Naive thymus-derived CD8-positive, alpha-beta T cell (primary cell): ENCODE measurements at places on chromosomes 3 and 15. TPM values are rescaled to one million over a fixed set of nuclear protein-coding genes. Genes with fewer than 3 reads are reported as not detected.

- no peak for DNase-seq
These were observed 60.0 kb downstream of the FLNB start for GRCh38 chr3:58068122-58068809.

GRCh38 chr15:98071786-98072185 lies 111.3 kb downstream of the ARRDC4 start:
- DNase-seq, result no peak

TNNC1 gene
- 7.1 TPM for total RNA-seq

GRCh38 chr3:62876064-62876463 lies 848 bp upstream of the CADPS start:
- DNase-seq, result no peak

DNA sequence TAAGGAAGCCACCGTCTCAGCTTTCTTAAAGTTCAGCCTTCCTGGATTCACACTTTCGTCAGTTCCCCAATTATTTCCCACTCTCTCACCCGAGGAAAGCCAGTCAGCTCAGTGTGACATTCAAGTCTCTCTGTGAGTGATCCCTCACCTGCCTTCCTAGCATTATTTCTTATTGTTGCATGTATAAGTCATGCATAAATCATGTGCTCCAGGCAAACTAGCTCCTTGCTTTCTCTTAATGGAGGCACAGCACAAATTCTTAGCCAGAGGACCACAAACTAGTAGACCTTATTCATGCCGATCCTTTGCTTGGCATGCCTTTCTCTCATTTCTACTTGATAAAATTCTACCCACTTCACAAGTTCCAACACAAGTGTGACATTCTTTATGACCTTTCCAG lies 44.3 kb downstream of the CLDN11 start:
- no peak for DNase-seq

GRCh38 chr3:39220407-39221140 lies 28.2 kb upstream of the XIRP1 start:
- DNase-seq, result no peak

DNA sequence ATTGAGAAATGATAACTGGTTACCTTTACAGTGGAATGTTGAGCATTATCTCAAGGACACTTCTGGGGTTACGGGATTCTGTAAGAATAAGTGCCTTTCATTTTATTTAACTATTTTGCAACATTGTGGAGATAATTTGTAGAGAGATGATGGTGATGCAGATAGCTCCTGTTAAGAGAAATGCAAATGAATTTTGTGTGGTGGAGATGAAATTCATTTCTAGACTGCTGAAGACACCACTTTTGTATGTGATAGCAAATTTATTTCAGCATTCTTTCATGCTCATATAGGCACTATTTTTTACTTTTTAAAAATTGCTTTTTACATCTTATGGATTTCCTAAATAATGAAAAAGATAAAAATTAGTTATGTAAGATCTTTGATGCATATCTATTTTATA lies 463.3 kb upstream of the CBLB start:
- no peak for DNase-seq

DNA sequence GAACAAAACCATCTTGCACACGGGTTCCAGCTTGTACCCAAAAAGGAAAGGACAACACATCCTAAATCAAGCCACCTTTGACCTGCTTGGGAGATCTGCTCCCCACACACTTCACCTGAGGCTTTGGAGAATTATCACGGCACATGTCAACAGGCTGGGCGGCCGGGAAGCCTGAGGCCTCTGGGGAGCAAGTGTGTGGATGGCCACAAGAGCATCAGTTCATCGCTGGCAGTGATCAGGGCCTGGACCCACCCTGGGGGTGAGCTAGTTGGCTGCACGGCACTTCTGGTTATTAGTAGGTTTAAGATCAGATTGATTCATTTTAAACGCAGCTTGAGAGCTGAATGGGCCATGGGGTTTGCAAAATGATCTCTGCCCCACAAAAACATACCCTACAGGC lies 108.5 kb downstream of the CHSY1 start:
- no peak for DNase-seq

C3orf85 gene
- not detected for total RNA-seq

CATSPER2 gene
- 5.8 TPM for total RNA-seq

- DNase-seq, result no peak
These were observed 2.8 kb upstream of the CD47 start for GRCh38 chr3:108093616-108094015.

DNA sequence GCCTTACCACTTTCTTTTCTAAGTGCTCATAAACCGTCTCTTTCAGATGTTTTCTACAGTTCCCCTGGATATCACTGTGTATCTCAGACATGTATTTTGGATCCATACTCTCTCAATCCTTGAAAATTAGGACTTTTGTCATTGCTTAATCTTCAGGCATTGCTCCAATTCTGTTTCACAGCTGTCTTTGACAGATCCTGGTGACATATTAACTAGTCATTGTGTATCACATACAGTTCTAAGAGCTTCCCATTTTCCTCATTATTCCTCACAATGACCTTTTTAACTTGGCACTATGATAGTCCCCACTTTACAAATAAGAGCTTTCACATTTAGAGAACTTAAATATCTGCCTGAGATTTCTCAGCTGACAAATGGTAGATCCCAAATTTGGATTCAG lies 151.7 kb downstream of the CLSTN2 start:
- DNase-seq, result no peak

DNA sequence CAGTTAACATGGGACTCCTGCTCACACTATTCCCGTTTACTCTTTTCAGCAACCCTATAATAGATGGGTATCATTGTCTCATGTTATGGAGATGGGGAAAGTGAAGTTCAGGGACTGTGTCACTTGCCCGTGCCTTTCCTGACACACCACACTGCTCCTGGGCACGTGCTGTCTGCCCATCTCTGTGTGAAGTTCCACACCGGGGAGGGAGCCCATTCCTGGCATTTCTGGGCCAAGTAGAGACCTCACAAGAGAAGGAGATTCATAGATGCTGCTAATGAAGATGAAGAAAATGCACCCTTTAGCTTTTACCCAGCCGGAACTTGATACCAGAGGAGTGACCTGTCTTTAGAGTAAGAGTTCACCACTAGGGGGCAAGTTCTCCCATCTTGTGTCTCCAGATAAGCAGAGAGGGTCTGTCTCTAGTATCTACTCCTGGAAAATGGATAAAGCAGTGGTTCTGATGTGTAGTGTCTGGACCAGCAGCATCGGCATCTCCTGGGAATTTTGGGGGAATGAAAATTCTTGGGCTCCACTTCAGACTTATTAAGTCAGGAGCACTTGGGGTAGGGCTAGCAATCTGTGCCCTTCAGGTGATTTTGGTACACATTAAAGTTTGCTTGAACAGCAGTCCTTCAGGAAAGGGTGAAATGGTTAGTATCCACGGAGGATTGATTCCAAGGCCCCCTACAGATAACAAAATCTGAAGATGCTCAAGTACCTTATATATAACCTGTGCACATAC lies 2.0 kb upstream of the TOPBP1 start:
- no peak for DNase-seq

SLC24A5 gene
- not detected for total RNA-seq

DNA sequence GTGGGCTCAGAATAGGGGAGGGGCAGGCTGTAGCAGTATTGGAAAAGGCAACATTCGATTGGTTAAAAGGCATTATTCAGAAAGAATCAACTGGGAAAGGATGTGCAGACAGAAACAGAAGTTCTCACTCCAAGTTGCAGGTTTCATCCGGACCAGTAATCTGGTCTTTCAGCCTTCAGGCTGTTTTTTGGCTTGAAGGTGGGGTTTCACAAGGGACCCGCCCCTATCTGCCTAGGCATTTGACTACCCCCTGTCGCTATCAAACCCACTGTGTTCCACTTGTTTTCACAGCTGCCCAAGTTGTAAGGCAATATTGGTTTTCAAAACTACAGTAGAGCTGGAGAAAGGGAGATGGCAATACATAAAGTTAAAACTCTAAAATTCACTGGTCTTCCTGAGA lies 96.9 kb downstream of the VPS8 start:
- DNase-seq, result no peak

- DNase-seq, result no peak
These were observed 38.8 kb downstream of the SMAD6 start for GRCh38 chr15:66740802-66741201.

DNA sequence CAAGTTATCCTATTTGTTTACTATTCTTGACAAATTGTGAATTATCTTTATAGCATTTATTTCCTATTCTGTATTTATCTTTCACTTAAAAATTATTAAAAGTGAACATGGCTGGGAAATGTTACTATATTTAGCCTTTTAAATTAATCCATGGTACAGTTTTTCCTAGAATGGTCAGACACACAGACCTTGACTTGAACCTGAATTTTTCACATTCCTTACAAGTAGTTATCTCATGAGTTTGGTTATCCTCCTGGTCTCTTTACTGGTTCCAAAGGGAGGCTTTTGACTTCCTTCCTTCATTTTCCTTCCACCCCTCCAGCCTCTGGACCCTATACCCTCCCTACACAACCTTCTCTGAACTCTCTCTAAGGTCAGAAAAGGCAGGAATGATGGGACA lies 280.6 kb downstream of the SATB1 start:
- DNase-seq, result no peak

FHIT gene
- 11.7 TPM for total RNA-seq

DNA sequence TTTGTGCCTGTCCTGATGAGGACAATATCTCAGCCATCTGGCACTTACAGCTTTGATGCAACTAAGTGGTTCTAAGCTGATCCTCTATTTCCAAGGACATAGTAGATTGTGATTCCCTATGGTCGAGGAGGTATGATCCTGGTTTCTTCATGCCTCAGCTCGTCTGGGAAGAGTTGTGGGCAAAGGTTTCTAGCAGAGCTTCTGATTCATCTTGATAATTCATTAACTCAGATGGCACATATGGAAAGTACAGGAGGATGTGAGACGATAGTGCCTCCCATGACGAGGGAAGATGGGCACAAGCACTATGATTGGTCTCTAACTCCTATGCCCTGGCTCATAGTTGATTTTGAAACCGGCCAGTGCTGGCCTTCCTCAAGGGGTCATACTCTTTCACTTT lies 334.2 kb upstream of the SEMA6D start:
- DNase-seq, result no peak

- DNase-seq, result no peak
These were observed 20.6 kb downstream of the SMAD3 start for GRCh38 chr15:67085818-67086636.

GRCh38 chr3:100093831-100094230 lies 20.5 kb downstream of the FILIP1L start:
- no peak for DNase-seq

AGBL1 gene
- not detected for total RNA-seq

TLR9 gene
- 2.8 TPM for total RNA-seq

- DNase-seq, result no peak
These were observed 1.6 kb downstream of the NKTR start for GRCh38 chr3:42601896-42602581.

DNA sequence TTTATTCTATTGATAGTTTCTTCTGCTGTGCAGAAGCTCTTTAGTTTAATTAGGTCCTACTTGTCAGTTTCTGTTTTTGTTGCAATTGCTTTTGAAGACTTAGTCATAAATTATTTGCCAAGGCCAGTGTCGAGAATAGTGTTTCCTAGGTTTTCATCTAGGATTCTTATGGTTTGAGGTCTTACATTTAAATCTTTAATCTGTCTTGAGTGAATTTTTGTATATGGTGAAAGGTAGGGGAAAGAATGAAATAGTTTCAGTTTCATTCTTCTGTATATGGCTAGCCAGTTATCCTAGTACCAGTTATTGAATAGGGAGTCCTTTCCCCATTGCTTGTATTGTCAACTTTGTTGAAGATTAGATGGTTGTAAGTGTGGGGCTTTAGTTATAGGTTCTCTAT lies 10.6 kb upstream of the GCSAM start:
- DNase-seq, result no peak

DNA sequence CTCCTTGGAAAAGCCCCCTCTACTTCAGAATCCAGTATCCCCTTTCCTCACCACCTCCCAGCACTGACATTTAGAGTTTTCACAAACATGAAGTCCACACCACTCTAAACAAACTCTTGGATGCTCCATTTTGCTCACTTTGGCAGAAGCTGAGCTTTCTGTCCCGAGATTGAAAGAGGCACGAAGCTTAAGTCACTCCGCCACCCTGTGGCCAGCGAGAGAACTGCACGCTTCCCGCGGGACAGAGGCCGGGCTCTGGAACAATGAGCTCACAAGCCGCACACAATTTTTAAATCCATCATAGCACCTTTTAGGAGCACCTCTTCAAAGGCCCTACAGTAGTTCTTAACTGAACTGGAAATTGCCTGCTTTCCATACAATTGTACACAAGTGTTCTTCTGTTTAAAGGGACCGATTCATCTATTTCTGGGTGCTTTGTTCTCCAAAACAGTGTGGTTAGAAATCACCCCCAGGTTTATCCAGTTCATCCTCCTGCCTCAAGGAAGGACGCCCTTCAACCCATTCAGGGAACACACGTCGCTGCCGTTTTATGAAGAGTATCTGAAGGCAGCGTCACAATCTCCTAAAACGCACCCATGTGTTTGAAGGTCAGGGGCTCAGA lies 226.1 kb downstream of the VPS13C start:
- peak; percentile 65 for DNase-seq

RBMS3 gene
- total RNA-seq, result not detected

DNA sequence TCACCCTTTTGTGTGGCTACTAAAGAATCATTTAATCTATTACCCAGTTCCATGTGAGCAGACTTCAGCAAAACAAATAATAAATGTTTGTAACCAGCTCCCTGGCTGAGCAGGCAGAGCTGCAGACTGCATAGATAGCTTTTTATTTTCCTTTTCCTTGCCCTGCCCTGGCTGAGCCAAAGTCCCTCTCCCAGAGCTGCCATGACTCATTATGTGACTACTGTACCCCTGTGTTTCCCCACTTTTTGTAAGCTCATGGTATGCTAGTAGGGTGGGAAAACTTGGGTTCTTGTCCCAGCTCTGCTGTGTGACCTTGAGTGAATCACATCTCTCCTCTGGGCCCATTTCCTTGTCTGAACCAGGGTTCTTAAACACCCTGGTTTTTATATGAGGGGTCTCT lies 127.5 kb downstream of the CLSTN2 start:
- no peak for DNase-seq

- no peak for DNase-seq
These were observed 108.4 kb downstream of the OXNAD1 start for GRCh38 chr3:16373341-16373946.

NDUFB4 gene
- total RNA-seq, result 87.5 TPM

DNA sequence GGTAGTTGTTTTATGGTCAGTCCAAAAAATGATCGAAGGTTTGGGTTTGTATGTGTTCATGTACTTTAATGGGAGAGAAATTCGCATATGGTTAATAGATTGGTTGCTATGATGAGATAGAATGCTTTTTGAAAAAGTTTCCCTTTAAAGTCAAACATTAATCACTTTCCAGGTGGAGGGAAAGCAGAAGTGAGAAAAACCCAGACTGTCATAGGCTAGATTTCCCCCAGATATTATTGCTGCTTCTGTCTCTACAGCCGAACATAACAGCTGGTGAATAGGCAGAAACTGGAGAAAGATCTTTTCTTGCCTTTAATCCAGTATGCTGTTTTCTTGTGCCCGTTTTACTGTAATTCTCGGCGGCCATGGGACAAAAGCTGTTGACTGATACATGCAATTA lies 287.6 kb downstream of the SOX2 start:
- no peak for DNase-seq

DNA sequence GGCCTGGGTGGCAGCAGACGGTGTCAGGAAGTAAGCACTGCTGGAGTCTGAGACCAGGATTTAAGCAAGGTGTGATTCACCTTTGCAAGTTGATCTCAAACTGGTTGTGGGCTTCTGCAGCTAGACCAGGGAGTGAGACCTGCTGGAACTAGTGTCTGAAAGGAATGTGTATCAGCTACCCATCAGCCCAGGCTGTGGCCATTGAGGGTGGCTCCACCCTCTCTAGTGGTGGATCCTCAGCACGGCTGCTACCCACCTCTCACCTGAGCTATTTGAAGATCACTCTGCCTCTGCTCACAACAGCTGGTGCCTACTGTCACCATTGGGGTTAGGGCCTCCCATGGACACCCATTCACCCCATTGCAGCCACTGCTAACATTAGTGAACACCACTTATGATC lies 140.3 kb upstream of the DCBLD2 start:
- no peak for DNase-seq

CCDC54 gene
- not detected for total RNA-seq

ITIH1 gene
- total RNA-seq, result not detected
